ENCODE measurements at places on chromosomes 2 and 18.

- no peak for DNase-seq
Observed at GRCh38 chr2:161844822-161845221, 220.6 kb downstream of the SLC4A10 start.

- DNase-seq: no peak
Observed at GRCh38 chr18:39952816-39953215, 2002.2 kb upstream of the PIK3C3 start.

- no peak for DNase-seq
Observed at GRCh38 chr2:70411483-70412125, 109.7 kb upstream of the FAM136A start.

DNA sequence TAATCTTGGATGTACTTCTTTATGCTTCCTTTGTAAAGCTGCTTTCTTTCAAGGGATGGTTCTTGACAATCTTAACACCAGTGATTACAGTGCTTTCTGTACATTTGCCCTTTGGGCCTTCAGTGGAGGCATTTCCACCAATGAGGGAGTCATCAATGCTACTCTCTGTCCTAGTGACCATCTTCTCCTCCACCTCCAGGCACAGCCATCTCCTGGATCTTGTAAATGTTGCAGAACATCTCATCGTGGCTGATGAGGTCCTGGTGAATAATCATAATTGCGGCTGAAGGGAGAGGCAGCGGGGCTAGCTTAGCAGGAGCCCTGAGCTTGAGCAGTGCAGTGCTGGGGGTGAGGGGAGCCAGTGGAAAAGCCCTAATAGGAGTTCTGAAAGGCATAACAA is 32.5 kb downstream of the IDH1 start:
- DNase-seq: no peak

DNA sequence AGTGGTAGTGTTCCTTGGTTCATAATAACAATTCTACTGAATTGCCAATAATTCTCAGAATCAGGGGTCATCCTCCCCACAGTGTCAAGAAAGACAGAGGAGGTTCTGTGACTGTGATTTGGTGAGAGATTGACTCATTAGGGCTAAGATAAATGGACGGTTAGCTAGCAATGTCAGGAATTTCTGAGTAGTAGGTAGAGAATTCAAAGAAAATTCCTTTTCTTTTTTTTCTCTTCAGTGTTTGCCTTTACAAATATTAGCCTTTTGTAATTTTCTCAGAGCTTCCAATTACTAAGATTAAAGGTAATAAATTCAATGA is 16.8 kb upstream of the CRIM1 start:
- DNase-seq: no peak

GRCh38 chr2:241601841-241602240 is 35.1 kb downstream of the THAP4 start:
- no peak for DNase-seq

DNA sequence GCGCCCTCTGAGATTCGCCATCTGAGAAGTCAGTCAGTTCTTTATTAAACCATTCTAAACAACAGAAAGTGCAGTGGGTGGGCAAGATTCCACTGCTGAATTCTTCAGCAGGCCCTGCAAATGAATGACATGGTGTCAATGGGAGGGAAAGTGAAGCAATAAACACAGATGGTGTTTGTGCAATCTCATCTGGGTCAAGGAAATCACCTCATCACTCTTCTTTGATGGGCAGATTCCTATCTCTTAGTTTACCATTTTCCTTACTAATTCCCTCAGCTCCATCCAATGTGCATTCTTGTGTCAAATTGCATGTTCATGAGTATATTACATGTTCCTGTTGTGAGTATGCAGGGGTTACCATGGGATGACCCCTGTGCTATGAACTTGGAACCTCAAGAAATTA is 100.7 kb upstream of the CYP1B1 start:
- no peak for DNase-seq

DNA sequence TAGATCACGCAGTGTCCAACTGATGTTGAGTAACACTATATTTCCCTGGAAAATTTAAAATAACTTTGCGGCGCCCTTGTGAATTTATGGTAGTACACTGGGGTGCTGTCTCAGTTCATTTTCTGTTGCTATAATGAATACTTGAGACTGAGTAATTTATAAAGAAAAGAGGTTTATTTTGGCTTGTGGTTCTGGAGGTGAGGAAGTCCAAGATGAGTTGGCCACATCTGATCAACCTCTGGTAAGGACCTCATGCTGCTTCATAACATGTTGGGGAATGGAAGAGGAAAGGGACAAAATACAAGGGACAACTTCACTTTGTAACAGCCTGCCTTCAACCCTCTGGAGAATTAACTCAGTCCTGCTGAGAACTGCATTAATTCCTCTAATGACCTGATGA is 36.4 kb downstream of the ACTR3 start:
- DNase-seq: no peak

GRCh38 chr18:79507076-79507545 is 111.4 kb downstream of the NFATC1 start:
- DNase-seq: peak; percentile 70

DNA sequence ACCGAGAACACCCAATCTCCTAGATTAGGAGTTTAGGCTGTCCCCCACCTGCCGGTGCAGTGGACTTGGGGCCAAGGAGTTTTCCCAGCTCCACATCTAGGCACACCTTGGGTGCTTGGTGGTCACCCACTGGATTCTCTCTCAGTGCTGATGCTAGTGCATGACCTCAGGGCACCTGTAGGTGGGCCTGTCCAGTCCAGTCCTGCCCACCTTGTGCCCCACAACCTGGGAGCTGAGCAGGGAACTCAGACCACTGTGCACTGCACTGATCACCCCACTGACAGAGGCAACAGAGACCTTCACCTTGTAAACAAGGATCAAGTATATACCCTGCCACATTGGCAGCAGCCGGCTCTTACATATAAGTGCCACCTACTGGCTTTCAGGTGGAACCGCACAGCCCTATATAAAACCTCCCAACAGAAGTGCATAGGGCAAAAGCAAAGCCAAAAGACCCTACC is 12.7 kb upstream of the CDH19 start:
- DNase-seq: no peak

DNA sequence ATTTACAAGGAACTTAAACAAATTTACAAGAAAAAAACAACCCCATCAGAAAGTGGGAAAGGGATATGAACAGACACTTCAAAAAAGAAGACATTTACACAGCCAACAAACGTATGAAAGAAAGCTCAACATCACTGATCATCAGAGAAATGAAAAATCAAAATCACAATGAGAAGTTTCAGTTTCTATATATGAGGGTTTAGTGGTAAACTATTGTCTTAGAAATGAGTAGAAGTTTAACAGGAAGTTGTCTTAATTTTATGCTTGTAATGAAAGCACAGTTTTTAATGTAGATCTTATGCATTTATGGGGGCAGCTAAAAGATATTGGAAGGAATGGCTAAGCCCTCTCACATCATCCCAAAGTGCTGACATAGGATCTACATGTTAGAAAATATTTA is 325.4 kb downstream of the ERBB4 start:
- no peak for DNase-seq

DNA sequence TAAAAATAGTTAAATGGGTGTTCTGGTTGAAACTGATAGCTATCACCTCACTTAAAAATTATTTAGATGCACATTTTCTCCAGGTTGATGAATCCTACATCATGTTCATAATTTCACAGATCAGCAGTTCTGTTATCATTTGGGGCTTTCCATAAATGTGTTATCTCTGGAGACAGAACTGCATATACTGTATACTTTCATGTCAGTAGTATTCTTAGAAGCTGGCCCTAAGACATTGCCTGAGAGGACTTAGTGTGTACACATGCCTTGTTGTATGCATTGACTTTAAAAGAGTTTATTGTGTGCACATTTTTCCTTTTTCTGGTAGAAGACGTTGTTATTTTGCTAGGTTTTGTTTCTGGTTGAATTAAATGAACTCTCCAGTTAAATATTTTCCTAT is 41.0 kb downstream of the PIK3C3 start:
- no peak for DNase-seq

- DNase-seq: no peak
Observed at GRCh38 chr2:150133623-150134022, 353.8 kb downstream of the RND3 start.
